ENCODE measurements at places on chromosomes 6 and 20.

DNA sequence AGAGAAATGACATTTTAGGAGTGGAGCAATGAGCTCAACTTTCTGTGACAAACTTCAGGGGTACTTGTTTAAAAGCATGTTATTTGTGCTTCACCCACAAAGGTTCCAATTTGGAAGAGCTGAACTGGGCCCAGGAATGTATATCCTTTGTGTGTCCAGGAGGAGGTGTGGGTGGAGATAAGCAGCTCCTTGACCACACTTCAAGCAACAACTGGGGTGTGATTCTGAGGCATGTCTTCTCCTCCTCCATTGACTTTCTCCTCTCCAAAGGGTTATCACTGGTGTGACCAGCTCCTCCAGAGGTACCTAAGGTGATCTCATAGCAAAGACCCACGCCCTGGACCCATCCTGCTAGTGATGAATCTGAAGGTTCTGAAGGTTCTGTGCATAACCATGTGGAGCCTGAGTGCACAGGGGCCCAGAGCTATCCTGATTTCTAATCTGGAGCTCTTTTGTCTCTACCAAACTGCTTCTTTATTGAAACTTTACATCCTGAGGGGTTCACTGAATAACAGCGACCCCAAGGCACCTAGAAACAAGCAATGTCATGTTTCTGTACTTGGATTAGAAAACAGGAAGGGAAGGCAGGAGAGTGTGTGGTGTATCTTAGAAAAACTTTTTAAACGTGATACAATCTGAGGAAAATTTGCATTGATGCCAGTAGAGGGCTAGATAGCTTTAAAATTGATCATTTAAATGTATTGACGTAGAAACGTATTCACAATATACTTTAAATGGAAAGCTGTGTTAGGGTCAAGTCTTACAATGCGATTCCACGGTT lies 60.9 kb upstream of the CD93 start:
- DNase-seq, result no peak

GRCh38 chr20:38473367-38473795 lies 738 bp downstream of the RALGAPB start:
- DNase-seq, result no peak

DNA sequence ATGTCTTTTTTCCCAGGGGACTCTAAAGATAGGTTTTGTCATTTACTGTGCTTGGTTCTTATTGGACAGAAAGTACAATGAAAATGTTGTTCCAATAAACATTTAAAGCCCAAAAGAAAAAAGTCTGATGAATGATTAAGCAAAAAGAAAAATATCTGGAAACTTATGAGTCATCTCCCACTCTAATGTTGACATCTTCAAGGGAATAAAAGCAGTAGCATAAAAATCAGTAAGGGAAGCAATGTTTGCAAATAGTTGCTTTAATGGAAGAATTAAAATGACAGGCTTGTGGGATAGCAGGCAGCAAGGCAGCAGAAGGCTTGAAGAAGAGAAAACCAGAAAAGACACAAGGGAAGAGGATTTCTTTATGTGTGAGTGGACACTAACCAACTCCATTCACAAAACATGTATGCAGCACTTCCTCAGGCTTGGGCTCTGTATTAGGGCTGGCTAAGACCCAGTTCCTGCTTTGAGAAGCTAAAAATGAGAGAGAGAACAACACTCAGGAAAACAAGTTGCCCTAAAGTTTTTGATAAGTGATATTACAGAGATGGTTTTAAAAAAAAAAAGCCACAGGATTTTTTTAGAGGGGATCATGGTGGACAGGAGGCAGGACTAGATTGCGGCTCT lies 263.2 kb upstream of the NT5E start:
- DNase-seq, result no peak

DNA sequence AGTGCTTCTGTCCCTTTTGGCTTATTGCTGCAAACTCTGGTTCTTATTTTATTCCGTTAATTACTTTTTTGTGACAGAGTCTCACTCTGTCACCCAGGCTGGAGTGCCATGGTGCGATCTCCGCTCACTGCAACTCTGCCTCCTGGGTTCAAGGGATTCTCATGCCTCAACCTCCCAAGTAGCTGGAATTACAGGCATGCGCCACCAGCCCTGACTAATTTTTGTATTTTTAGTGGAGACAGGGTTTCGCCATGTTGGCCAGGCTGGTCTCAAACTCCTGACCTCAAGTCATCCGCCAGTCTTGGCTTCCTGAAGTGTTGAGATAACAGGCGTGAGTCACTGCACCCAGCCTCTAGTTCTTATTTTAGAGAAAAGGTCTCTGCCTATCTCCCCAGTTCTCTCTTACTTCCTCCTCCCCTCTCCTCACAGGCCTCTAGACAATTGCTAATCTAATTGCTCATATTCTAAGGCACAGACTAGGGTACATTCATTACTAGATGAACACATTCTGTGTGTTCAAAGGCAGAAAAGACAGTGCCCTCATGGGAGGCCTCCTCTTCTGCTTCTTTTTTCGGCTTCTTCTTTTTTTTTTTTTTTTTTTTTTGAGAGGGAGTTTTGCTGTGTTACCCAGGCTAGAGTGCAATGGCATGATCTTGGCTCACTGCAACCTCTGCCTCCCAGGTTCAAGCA lies 27.0 kb downstream of the EDEM2 start:
- no peak for DNase-seq

DNA sequence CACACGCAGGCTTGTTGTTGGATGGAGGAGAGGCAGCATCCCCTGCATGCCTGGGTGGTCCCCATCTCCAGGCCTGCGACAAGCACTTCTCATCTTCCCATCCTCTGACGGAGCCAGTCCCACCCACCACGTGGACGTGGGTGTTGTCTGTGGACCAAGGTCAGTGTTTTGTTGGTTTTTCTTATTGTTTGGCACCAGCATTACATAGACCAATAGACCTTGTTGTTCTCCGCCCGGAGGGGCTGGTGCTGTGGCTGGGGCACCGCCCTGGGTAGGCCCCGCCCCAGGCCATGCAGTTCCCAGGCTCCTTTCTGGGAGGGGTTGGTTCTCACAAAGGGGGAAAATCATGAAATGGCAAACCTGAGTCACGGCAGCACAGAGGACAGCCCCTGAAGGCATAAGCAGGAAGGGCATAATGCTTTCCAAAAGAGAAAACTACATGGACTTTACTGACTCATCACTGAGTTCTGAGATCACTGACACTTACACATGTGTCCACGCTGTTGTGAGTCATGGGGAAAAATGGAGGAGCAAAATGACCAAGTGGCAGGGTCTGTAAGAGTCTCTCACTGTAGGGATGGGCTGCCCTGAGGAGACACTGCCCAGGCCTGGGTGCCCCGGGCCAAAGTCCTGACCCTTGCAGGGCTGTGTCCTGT lies 90.8 kb downstream of the THBS2 start:
- DNase-seq, result no peak

Data from activated naive CD4-positive, alpha-beta T cell treated with anti-CD3 and anti-CD28 coated beads, Interleukin-2, amount 50 U/mL, for 16 hours (primary cell).